ENCODE measurements at places on chromosomes 5 and 9. TPM values are rescaled to one million over a fixed set of nuclear protein-coding genes. Genes with fewer than 3 reads are reported as not detected.

DNA sequence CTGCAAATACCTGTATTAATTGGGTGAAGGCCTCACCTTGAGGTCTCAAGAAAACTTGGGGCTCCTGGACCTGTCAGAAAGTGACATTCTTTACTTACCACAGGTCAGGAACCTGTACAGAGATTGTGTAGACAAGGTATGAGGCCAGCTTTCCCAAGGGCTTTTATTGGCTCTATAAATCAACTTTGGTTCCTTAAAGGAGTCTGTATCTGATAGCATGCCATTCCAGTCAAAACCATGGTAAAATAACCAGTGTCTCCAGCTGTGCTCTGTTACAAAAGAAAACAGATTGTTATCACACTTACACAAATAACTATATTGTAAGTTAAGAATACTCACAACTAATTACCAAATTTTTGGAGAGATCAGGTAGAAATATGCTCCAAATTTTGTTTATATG lies 64.5 kb downstream of the COL15A1 start:
- no peak overlapping the region for H3K27ac ChIP-seq

- no peak overlapping the region for H3K27ac ChIP-seq
- no peaks in the 10 kb centered on the region for H3K36me3 ChIP-seq
- peaks cover 16% of the 10 kb centered on the region for H3K27me3 ChIP-seq
- DNase-seq: no peak
These were observed 11.4 kb upstream of the CRHBP start for GRCh38 chr5:76941442-76941841.

- H3K4me3 ChIP-seq: no peak overlapping the region
- no peaks in the 10 kb centered on the region for H3K36me3 ChIP-seq
- no peak for DNase-seq
- no peaks in the 10 kb centered on the region for H3K4me1 ChIP-seq
- no peak overlapping the region for H3K27ac ChIP-seq
- no peaks in the 10 kb centered on the region for H3K27me3 ChIP-seq
These were observed 394.1 kb upstream of the WWC1 start for GRCh38 chr5:167897371-167897770.

GRCh38 chr5:83608122-83608521 lies 112.5 kb downstream of the HAPLN1 start:
- DNase-seq: no peak
- no peaks in the 10 kb centered on the region for H3K4me1 ChIP-seq
- no peaks in the 10 kb centered on the region for H3K27me3 ChIP-seq
- no peak overlapping the region for H3K27ac ChIP-seq
- no peaks in the 10 kb centered on the region for H3K36me3 ChIP-seq

GRCh38 chr5:120624021-120624563 lies 160.0 kb downstream of the PRR16 start:
- no peak for DNase-seq
- no peaks in the 10 kb centered on the region for H3K27me3 ChIP-seq
- no peaks in the 10 kb centered on the region for H3K4me1 ChIP-seq
- H3K36me3 ChIP-seq: no peaks in the 10 kb centered on the region

DNA sequence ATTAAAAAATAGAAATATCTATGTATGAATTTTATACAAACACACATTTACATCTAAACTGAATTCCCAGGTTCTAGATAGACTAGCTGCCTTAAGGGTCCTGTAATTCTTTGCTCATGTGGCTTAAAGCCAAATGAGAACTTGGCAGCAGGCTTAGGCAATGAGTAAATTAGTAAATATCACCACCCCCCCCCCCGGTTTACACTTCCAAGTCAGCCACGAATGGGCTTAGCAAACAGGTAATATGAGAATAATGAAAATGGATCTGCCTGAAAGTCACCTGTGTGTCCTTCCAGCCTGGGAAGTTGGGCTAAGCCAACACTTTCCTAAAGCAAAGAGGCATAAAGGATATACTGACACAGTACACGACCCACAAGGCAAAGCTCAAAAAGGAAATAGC lies 108.6 kb downstream of the KLHL3 start:
- no peaks in the 10 kb centered on the region for H3K4me1 ChIP-seq
- H3K27me3 ChIP-seq: no peaks in the 10 kb centered on the region
- no peak overlapping the region for H3K4me3 ChIP-seq
- DNase-seq: no peak
- no peak overlapping the region for H3K27ac ChIP-seq

DNA sequence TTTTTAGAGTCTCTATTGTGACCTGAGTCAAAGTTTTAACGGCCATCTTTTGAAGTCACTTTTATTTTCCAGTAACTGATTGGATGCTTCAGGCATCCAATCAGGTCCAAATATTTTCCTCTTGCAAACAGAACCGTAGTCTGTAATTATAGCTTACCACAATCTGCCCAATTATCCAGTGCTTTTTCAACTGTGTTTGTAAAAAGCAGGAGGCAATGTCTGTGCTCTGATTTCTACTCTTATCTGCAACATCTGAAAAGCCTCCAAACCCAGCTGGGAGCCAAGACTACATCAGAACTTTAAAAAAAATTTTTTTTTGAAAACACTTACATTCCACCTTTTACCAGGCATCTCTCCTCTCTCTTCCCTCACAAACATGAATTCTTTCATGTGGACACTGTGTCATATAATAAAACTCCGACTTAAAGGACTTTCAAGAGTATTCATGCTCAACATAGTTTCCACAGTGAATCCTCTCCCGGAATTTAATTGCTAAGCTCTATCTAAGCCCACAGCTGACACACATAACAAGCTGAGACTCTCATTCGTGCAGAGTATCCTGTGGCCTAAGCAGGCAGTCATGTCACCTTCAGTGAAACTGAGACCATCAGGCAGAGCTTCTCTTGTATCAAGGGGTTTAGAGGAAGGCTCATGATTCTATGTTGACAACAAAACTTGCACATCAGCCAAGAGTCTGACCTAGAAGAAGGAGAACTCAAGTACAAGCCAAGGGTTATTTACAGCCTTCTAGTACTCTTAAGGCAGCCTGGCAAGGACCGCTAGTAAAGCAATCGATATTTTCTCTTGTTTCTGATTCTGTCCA lies 272.7 kb downstream of the TLE1 start:
- no peaks in the 10 kb centered on the region for H3K4me1 ChIP-seq
- H3K27me3 ChIP-seq: no peaks in the 10 kb centered on the region
- no peak overlapping the region for H3K4me3 ChIP-seq
- no peaks in the 10 kb centered on the region for H3K36me3 ChIP-seq
- H3K27ac ChIP-seq: no peak overlapping the region

GRCh38 chr5:16552666-16553343 lies 64.0 kb downstream of the RETREG1 start:
- peak; percentile 60 for DNase-seq
- H3K4me1 ChIP-seq: peaks cover 23% of the 10 kb centered on the region
- H3K36me3 ChIP-seq: peaks cover 7% of the 10 kb centered on the region

DNA sequence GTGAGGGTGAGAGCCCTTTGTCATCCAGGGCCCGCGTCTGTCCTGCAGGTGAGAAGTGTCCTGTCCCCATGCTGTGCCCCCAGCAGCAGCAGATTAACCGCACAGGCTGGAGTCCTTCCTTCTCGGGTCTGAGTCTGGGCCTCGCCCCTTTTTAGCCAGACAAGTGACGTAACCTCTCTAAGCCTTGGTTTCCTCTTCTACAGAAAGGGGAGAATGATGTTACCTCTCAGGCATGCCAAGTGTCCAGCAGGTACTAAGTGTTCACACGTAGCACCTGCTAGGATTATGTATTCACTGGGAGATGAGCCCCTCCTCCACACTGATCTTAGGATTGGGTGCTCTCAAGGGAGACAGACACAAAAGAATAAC lies 6.9 kb downstream of the NEURL1B start:
- H3K36me3 ChIP-seq: no peaks in the 10 kb centered on the region
- H3K27me3 ChIP-seq: peaks cover 23% of the 10 kb centered on the region
- H3K4me1 ChIP-seq: no peaks in the 10 kb centered on the region
- no peak overlapping the region for H3K4me3 ChIP-seq
- no peak for DNase-seq

DNA sequence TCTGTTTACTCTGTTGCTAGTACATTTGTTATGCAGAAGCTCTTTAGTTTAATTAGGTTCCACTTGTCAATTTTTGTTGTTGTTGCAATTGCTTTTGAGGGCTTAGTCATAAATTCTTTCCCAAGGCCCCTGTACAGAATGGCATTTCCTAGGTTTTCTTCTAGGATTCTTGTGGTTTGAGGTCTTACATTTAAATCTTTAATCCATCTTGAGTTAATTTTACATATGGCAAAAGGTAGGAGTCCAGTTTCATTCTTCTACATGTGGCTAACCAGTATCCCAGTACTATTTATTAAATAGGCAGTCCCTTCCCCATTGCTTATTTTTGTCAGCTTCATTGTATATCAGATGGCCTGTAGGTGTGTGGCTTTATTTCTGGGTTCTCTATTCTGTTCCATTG lies 792.4 kb downstream of the PTPRD start:
- DNase-seq: no peak
- no peaks in the 10 kb centered on the region for H3K27me3 ChIP-seq
- H3K4me3 ChIP-seq: no peak overlapping the region
- no peaks in the 10 kb centered on the region for H3K36me3 ChIP-seq
- no peak overlapping the region for H3K27ac ChIP-seq
- H3K4me1 ChIP-seq: no peaks in the 10 kb centered on the region

DNA sequence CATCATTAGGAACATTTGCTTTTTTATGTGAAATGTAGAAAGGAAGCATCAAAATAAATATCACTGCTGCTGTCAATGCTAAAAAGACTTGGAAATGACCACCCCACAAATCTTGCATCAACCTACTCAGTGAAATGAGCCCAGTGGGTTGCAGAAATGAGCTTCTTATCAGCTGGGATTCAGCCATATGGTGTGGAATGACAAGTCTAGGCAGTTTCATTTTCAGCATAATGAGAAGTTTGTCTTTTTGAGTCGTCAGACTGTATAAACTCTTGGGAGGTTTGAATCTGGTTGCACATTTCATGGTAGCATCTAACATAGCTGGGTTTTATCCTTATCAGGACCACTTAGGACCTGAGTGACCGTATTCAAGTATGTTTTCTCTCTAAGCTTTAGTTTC lies 251.1 kb upstream of the PPP1R2B start:
- H3K27me3 ChIP-seq: peaks cover 8% of the 10 kb centered on the region
- no peaks in the 10 kb centered on the region for H3K4me1 ChIP-seq
- DNase-seq: no peak
- H3K4me3 ChIP-seq: no peak overlapping the region
- H3K27ac ChIP-seq: no peak overlapping the region

GRCh38 chr9:111013250-111013649 lies 25.0 kb downstream of the LPAR1 start:
- H3K36me3 ChIP-seq: no peaks in the 10 kb centered on the region
- H3K27me3 ChIP-seq: no peaks in the 10 kb centered on the region
- no peaks in the 10 kb centered on the region for H3K4me1 ChIP-seq
- no peak overlapping the region for H3K27ac ChIP-seq
- H3K4me3 ChIP-seq: no peak overlapping the region

Gene ADGRV1
- total RNA-seq: not detected

Gene HAPLN1
- total RNA-seq: not detected

Gene SPATA31E1
- total RNA-seq: not detected

DNA sequence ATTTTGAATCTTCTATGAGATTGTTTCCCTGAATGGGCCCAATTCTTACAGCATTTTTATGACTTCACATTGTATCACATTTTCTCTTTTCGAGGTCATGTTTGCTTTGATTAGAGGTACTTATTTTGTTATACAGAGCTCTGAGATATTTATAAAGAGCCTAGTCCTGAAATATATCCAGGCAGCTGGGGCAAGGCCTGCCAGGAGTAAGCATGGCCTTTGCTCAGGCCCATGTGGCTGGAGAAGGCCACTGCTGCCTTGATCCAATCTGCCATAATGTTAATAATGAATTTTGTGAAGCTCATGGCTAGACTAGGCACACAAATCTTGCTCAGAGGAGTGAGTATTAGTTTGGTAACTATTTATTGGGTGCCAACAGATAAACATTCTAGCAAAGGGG lies 96.0 kb downstream of the TARS1 start:
- H3K36me3 ChIP-seq: no peaks in the 10 kb centered on the region
- no peak overlapping the region for H3K27ac ChIP-seq
- peaks cover 2% of the 10 kb centered on the region for H3K27me3 ChIP-seq
- no peak overlapping the region for H3K4me3 ChIP-seq

Gene NR2F1
- total RNA-seq: not detected

DNA sequence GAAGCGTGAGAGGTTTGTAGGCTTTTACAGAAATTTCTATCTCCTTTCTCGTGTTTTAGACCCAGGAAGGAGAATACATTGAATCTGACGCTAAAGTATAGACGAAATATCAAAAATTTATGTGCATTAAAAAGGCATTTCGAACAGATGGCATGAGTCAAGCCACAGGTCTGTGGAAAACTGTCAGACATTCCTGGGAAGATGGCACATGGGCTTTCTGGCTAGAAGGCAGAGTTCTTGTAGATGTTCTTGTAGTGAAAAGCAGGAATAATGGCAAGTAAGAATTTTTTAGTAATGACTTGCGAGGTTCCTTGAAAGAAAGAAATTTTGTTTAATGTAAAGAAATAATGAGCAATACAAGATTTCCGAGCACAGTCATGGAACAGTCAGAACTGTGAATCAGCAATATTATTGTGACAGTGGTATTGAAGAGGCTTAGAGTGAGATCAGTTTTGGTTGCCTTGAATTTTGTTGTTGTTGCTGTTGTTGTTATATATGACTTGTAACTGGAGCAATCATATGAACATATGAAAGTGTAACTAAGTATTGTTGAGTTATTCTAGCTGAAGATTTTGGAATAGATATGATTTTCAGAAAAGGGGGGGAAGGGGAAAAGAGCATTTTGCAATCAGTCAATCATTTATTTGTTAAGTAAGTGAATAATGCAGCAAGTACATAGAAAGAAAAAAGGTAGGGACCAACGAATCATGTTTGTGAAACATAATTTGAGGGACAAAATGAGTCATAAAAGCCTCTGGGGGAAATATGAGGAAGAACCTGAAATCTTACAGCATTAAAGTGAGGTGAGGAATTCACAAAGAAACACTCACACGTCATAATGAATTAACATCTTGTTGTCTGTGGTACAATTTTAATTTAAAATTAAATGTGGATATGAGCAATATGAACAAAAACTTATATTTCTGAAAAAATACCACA lies 339.0 kb upstream of the CTNND2 start:
- no peaks in the 10 kb centered on the region for H3K36me3 ChIP-seq
- H3K27ac ChIP-seq: no peak overlapping the region
- H3K4me1 ChIP-seq: no peaks in the 10 kb centered on the region
- no peak for DNase-seq
- no peak overlapping the region for H3K4me3 ChIP-seq
- no peaks in the 10 kb centered on the region for H3K27me3 ChIP-seq

- no peaks in the 10 kb centered on the region for H3K27me3 ChIP-seq
- peak; percentile 30 for DNase-seq
- H3K4me1 ChIP-seq: peaks cover 36% of the 10 kb centered on the region
- peaks cover 14% of the 10 kb centered on the region for H3K36me3 ChIP-seq
- H3K4me3 ChIP-seq: peak overlapping the region; percentile 93
These were observed 764 bp downstream of the ANKRA2 start for GRCh38 chr5:73564675-73565074.

GRCh38 chr9:135508211-135508820 lies 7.8 kb downstream of the MRPS2 start:
- H3K4me1 ChIP-seq: peaks cover 6% of the 10 kb centered on the region
- peaks cover 7% of the 10 kb centered on the region for H3K27me3 ChIP-seq
- peaks cover 9% of the 10 kb centered on the region for H3K36me3 ChIP-seq

GRCh38 chr9:127105805-127106465 lies 16.5 kb downstream of the ANGPTL2 start:
- no peak overlapping the region for H3K27ac ChIP-seq
- no peaks in the 10 kb centered on the region for H3K4me1 ChIP-seq
- no peak overlapping the region for H3K4me3 ChIP-seq
- H3K36me3 ChIP-seq: no peaks in the 10 kb centered on the region

GRCh38 chr5:137622850-137623249 lies 113.0 kb downstream of the KLHL3 start:
- no peak for DNase-seq
- H3K27ac ChIP-seq: no peak overlapping the region
- H3K4me3 ChIP-seq: no peak overlapping the region
- no peaks in the 10 kb centered on the region for H3K4me1 ChIP-seq
- peaks cover 3% of the 10 kb centered on the region for H3K36me3 ChIP-seq
